ENCODE measurements at places on chromosomes 3 and 15.

DNA sequence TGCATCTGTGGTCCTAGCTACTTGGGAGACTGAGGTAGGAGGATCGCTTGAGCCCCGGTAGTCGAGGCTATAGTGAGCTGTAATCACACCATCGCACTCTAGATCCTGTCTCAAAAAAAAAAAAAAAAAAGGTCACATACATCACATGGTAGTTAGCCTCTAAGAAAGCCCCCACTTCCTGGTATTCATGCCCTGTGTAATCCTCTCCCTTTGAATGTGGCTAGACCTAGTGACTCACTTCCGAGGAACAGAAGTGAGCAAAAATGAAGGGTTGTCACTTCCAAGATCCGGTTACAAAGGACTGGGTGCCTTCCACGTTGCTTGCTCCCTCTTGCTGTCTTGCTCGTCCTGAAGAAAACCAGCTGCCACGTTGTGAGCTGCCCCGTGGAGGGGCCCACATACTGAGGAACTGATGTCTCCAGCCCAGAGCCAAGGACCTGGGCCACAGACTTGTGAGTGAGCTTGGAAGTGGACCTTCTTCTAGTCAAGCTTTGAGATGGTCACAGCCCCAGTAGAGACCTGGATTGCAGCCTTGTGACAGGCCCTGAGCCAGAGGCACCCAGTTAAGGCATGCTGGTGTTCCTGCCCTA, 12.6 kb upstream of the LCTL start:
- DNase-seq: no peak

DNA sequence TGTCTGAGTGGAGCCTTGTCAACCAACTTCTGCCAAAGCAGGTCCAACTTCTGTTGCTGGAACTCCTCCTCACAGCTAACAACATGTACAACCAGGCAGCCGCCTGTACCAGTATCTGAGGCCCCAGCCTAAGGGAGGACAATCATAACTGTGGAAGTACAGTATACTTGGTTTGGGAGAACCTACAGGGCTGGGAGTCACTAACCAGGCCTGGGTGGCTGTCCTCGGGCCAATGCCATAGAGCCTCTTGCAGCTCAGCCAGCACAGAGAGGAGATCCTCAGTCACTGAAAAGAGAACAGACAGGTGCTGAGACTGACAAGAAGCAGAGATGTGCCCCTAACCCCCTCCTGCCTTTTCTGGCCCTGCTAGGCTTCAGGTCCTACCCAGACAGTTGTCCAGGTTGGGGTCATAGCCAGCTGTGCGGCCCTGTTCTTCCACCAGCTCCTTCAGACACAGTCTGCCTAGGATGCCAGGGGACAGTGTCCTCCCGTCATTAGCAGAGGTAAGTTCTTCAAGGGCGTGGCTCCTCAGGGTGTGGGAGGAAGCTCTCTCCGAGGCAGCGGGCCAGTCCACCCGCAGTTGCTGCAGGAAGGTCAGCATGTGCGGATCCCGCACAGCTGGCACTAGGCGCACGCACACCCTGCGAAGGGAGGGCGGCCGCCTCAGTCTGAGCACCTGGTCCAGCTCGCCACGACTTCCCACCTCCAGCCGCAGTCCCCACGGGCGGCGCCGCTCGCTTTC, 980 bp downstream of the DALRD3 start:
- DNase-seq: no peak

DNA sequence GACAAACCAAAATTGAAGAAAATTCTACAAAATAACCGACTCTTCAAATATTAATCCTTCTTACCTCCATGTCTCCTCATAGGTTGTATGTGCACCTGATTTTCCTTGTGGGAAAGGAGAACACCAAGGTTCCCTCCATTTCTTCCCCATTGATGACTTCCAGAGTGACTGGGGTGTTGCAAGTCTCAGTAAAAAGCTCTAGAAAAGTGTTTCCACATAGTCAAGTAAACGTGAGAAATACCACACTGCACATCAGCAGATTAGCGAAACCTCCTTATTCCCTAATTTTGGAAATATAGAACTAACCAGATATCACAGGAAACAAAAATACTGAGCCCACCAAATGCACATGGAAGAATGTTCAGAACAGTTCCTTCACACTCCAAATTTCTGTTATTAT, 4.9 kb upstream of the RPN1 start:
- DNase-seq: no peak

- DNase-seq: no peak
Measured at GRCh38 chr15:52527911-52528563, 643 bp downstream of the MYO5A start.

DNA sequence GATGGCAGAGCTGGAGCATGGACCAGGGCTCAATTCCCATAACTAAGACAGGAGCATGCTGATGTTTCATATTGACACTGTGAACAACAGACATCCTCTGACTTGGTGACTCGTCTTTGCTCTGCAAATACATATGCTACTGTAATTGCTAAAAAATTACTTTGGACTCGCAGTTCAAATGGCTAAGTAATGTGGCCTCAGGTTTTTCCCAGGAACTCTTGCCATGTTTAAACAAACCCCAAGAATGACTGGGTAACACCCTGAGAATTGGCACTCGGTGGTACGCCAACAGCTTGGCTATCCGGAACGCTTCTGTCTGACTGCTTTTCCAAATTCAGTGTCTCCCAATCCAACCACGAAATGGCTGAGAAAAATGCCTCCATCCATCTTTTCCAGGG, 456.7 kb upstream of the THBS1 start:
- no peak for DNase-seq

DNA sequence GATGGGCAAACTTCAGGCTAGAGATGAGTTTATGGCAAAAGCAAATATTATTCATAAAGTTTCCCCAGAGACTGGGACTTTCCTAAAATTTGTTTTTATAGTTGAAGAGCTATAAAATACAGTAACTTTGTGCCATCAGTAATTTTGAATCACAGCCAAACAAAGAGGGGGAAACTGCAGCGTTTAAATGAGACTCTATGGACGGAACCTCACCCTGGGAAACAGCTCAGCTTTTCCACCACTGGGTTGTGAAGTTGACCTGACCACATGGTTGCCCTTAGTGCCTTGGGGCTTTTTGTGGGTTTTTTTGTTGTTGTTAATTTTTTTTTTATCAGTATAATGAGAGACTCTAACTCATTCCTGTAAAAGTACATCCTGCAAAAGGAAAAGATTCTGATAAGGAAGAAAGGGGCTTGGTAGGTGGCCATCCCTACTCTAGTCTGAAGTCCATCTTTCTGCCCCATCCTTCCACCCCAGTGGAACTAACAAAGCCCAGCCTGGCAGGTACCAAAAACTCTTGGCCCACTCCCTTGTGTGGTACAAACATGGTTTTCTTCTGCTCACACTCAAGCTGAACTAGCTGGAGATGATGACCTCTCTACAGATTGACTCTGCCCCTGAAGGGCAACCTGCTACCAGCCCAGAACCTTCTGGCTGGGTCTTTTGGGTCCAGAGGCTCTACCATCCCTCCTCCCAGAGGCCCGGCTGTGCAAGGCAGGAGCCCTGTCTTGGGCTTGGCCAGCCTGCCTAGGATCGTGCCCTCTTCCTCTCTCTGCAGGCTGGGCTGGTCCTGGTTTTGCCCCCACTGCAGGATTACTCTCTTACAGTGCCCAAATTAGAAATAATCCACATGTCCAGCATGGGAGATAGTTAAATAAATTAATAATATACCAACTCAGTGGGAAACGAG, 41.2 kb downstream of the RLBP1 start:
- DNase-seq: no peak

DNA sequence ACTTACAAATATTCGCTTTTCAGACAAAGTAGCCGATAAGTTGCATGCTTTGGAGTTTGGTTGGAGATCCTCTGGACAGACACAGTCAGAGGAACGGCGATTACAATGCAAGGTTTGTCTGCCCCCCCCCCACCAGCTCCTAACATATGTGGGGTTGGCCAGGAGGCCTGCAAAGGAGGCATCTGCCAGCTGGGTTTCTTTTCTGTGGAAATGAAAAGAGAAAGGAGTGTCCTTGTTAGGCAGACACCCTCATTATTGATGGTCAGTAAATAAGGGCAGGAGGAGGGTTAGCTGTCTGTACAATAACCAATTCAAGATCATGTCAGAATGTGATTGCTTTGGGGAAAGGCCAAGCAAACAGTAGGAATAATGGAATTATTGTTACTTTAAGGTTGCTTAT, 49.1 kb downstream of the TLNRD1 start:
- no peak for DNase-seq

DNA sequence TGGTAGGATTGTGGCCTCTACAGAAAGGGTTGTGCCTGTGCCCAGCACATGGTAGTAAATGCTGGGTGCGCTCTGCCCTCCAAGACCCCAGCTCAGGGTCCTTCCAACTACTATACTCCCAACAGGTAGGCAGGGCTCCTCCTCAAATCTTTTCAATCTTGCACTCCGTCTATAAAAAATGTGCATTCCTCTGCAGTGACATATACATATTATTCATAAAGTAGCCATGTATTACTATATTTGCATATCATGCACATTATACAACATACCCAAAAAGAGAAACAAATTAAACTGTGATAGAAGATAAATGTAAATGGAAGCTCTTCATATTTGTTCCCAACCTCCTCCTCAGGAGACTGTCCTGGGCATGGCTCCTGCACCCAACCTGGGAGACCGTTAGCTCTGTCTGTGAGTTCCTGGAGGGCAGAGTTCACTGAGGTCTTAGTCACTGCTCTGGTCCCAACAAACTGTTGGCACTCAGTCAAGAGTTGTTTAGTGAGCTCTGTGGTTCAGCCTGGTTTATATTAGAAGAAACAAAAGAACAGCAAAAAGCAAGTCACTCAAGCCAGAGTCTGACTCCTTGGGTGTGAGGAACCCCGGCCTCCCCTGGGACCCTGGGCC, 47.7 kb upstream of the GRIP2 start:
- DNase-seq: no peak

DNA sequence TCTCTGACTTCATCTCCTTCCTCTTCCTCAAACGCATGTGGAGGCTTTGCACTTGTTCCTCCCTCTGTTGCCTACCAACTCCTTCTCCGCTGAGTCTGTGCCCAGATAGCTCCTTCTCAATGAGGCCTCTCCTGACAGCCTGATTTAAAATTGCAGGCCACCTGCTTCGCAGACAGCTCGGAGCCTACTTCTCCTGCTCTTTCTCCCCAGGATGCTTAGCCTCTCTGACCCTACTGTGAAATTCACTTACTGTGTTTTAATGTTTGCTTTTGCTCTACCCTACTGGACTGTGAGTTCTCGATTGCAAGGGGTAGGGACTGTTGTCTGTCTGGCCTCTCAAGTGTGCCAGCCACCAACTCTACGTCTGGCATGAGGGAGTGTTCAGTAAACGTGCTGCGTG, 83.4 kb downstream of the EEFSEC start:
- no peak for DNase-seq

DNA sequence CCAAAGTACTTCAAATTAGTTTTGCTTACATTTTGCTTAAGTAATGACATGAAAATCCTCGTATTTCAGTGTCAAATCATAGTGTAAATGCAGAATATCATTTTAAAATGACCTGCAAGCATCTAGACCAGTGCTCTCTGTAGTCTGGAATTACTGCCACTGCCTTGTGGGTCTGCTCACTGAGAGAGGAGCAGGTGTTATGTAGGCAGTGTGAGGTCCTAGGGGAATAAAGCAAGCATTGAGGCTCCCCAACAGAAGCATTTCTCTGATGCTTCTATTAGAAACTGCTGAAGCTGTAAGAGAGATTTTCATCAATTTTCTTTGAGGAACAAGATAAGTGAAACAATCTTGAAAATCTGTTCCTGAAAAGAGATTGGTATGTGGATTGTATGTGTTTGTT, 253.2 kb downstream of the BBX start:
- no peak for DNase-seq

GRCh38 chr3:7798276-7798675, 703.3 kb upstream of the LMCD1 start:
- no peak for DNase-seq

GRCh38 chr15:101494251-101494796, 4.8 kb upstream of the PCSK6 start:
- DNase-seq: no peak

GRCh38 chr3:45670991-45671390, 18.2 kb upstream of the SACM1L start:
- no peak for DNase-seq

DNA sequence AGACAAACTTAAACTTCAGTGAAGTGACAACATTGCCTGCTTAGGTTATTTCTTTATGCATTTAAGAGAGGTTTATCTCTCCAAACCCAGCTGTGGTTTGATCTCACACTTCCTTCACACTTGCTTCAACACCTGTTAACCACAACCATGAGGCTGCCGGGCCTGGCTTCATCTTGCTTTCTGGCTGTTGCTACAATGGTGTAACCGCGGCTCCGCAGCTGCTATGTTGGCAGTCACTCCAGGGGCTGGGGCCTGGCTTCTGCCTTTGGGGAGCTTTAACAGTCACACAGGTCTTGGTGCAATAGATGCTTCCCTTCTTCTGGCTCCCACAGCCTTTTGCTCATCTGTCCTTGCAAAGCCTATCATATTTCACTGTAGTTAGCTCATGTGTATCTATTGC, 72.9 kb upstream of the MNS1 start:
- no peak for DNase-seq

DNA sequence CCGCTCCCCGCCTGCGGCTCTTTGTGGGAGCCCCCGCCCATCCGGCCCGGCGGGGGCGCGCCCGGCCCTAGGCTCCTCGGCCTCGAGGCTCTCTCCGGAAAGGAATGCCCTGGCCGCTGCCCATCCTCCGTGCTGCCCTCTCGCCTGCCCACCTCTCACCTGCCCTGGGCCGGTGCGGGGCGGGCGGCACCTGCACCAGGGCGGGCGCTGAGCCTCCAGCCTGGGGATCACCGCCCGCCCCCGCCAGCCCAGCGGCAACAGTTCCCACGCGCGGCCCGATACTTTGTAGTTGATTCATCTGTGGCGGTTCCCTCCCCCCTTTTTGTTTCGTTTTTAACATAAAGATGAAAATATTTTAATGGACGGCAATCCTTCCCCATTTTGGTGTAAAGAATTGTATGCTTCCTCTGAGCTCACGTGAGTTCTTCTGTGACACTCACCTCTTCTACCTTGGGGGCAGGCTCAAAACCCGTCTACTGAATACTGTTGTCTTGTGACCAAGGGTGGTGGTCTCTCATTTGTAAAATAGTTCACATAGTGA, 1.9 kb downstream of the KLF13 start:
- DNase-seq: no peak

- DNase-seq: no peak
Measured at GRCh38 chr3:195859846-195860411, 48.2 kb upstream of the MUC4 start.

DNA sequence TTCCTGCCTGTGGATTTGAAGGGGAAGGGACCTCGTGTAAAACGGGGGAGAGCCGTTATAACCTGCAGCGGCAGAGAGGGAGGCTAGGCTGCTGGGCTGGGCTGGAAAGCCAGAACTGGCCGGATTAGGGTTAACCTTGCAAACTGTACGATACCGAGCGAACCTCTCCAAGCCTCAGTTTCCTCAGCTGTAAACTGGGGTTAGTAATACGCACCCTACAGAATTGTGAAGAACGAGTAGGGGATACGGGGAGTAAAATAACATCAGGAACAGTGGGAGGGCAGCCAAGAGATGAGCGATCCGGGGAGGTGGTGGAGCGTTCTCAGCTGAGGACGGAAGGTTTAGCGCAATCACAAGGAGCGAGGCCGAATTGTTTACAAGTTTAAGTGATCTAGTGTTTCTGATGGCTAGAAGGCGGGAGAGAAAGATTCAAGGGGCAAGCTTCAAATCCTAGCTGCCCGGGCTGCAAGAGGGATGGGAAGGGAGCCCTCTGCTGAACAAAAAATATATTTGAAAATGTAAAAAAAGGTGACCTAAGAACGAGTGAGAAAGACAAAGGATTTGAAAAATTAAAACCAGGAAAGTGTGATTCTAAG, 768 bp upstream of the SEMA5B start:
- DNase-seq: peak; percentile 52
